HuH-7.5 (cell line): ENCODE measurements at places on chromosomes 6 and 20.

DNA sequence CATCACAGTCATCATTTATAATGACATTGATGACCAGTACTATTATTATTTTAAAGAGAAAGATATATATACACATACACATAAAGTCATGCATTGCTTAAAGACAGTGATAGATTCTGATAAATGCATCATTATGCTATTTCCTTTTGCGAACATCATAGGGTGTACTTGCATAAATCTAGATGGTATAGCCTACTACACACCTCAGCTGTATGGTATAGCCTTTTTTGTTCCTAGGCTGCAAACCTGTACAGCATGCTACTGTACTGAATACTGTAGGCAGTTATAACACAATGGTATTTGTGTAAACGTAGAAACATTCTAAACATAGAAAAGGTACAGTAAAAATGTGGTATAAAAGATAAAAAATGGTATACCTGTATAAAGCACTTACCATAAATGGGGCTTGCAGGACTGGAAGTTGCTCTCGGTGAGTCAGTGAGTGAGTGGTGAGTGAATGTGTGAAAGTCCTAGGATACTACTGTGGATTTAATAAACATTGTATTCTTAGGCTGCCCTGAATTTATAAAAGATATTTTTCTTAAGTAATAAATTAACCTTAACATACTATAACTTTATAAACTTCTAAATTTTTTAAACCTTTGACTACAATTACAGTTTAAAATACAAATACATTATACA, 23.9 kb downstream of the QKI start:
- DNase-seq: no peak

GRCh38 chr6:157994125-157994795, 12.6 kb downstream of the SYNJ2 start:
- DNase-seq: no peak

DNA sequence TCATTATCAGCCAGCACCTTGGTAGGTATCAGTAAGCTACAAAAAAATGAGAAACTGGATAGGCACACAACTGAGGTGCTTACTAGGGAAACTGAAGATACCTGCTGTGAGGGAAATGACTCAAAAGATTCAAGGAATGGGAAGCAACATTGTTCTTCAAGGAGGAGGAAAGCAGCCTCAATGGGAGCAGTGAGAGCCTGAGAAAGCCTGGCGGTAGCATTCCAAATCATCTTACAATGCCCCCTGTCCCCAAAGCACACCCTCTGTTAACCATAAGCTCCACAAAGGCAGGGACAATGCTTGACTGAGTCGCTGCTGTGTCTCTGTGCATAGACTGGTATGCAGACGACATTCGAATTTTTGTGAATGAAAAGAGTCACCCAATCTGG, 10.6 kb downstream of the PKHD1 start:
- DNase-seq: no peak

GRCh38 chr6:134813146-134813545, 136.8 kb downstream of the ALDH8A1 start:
- no peak for DNase-seq

GRCh38 chr6:82381278-82381677, 17.7 kb downstream of the TPBG start:
- no peak for DNase-seq

- DNase-seq: no peak
Measured at GRCh38 chr20:53942973-53943372, 127.4 kb downstream of the BCAS1 start.

DNA sequence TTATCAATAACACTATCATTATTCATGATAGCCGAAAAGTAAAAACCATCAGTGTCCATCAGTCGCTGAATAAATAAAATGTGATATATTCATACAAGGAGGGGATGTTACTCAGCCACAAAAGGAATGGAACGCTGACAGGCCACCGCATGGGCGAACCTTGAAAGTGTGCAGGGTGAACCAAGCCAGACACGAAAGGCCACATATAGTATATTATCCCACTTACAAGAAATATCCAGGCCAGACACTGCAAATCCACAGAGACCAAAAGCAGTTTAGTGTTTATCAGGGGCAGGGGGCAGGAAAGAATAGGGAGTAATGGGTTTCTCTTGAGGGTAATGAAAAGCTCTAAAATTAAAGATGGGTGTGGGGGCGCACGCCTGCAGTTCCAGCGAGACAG, 5.7 kb downstream of the SOX18 start:
- no peak for DNase-seq

DNA sequence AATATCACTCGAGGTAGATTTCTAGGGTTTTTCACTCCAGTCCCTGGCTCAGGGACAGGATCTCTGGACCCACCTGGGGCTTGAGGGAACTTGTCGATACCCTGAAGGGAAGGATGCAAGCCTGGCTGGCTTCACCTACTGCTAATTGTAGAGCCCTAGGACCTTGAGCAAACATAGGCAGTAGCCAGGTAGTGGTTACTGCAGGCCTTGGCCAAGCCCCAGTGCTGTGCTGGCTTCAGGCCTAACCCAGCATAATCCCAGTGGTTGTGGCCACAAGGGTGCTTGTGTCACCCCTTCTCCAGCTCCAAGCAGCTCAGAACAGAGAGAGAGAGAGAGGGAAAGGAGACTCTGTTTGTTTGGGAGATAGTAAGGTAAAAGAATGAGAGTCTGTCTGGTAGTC, 5.8 kb upstream of the MCM9 start:
- no peak for DNase-seq

GRCh38 chr6:91376686-91377085, 789.8 kb upstream of the MAP3K7 start:
- no peak for DNase-seq

DNA sequence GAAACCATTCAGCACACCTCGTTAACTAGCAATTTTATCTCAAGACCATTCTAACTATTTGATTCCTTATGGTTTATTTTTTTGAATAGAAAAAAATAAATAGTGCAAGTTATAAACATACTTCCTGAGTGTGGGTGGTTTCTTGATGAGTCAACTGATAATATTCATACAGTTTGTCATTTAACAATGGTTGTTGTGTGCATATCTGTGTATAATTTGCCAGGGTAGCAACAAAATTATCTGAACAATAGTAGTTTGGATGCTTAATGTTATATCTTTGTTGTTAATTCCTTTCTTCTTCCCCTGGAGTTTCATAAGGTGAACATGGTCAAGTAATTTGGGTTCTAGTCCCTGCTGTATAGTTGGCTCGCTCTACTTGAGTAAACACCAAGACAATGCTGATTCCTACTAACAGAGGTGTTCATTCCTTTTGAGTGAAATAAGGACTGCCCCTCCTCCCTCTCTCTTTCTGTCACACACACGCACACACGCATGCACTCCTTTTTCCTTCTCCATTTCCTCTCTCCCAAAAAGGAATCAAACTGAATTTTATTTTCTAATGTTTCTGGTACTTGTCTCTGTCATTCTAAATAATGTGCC, 938.1 kb upstream of the EPHA7 start:
- no peak for DNase-seq

- no peak for DNase-seq
Measured at GRCh38 chr20:38629979-38630378, 28.4 kb downstream of the ARHGAP40 start.

- DNase-seq: peak; percentile 81
Measured at GRCh38 chr6:73566954-73567591, 46.2 kb upstream of the EEF1A1 start.

DNA sequence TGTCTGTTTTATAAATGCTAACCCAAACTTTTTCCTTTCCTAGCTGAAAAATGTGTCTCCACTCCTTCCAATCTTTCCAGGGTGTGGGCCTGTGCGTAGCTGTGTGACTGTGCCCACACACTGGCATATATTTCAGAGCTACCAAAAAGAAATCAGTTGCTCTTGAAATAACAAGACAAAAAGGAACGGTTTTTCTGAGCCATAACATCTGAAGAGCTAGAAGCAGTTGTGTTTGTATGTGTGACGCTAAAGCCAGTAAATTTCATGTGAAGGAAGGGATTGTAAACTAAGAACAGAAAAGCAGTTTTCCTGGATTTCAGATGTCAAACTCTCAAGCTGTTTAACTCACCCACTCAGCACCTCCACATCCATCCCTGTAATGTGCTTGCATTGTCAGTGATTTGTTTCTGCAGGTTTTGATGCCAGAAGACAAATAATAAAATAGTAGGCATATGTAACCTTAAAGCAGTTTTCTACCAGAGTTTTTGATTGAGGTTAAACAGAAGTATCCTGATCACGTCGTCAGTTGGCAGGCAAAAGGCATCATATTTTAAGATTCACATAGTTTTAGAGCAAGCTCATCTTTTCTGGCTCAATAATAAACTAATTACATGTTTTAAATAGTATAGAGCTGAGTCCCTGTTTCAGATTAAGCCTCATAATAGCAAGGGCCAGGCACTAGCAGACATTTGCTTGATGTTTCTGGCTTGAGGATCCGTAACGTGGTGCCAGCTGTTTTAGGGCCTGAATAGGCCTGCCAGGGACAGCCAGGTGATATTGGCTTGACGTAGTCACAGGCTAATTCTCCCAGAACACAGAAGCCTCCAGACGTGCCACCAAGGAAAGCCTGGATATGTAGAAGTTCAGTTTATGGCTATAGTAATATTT, 90.9 kb downstream of the FOXO3 start:
- DNase-seq: no peak

DNA sequence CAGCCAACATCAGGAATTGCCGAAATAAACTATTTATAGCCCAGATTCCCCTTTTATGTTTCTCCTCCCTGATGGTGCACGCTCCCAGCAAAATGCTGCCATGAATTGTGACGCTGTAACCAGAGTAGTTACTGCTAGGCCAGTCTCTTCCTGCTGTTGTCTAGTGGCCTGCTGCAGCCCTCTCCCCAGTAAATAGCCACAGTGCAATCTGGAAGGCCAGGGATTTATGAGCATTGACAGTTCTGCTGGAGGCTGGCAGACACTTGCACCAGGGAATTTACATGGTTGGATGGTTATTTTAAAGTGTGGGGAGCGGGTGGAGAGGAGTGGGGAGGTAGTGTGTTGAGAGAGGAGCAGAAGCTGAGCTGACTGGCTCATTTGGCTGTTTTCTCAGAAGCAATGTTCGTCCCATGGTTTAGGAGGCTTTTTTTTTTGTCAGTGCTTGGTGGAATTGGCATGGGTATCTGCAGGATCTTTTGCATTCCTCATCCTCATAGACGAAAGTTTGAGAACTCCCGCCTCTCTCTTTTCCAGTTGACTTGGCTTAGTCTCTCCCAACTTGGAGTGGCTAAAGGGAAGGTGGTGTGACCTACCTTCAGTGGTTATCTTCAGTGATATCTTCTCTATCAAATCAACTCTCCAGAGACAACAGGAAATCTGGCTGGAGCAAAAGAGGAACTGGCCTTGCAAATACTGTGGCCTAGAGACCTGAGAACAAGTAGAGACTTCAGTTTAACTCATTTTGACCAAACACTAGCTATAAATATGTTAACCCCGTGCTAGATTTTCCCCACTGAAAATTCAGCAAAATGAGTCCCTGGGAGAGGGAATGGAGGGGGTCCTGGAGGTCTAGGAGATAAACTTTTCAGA, 99.3 kb upstream of the VSTM2L start:
- no peak for DNase-seq

DNA sequence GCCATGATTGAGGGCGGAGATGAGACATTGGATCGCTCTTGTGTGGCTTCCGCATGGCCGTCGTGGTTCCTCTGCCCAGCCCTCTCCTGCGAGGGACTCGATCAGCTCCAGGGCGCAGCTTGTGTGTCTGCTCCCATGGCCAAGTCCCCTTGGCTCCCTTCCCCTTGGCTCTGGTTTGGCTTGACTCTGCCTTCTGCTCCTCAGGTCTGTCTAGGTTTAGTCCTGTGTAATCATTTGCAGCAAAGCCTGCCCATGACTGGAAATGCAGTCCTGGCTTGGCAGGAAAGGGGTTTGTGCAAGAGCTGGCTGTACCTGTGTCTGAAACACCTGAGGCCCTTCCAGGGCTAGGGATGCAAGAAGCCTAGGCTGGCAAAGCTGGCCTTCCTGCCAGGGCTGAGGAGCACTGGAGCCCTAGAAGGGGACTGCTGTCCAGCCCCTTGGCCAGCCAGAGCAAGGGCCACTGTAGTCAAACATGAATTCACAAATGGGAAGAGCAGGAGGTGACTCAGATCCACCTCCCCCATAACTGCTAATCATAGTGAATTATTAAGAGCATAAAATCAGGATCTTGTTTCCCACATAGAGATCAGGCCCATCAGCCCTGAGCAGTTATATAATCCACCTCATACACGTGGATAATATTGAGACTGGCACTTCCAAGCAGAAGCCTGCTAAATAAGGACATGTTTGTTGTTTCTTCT, 196.8 kb downstream of the FARS2 start:
- DNase-seq: no peak

DNA sequence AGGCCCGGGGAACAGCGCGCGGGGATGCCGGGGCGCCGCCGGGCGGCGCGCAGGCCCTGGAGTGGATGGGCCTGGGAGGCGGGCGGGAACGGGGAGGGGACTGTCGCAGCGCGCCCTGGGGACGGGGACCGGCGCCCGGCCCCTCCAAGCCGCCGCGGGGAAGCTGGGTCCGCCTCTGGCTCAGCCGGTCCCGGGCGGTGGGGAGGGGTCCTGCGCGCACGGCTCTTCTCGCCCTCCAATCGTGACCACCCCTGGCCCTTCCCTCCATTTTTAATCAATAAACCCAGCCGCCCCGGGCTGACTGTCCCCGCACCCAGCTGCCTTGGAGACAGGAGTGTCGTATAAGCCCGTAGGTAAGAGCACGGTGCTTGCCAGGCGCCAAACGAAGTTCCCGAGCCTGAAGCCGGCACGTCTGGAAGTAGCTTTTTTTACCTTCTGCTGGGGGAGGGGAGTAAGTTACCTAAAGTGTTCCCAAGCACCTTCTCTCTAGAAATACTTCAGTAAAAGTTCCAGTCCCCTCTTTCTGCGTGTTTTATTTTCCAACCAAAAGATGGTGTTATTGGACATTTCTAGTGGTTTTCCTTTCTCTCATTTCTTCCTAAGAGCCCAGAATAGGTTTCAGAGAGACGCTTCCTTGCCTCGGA, 780 bp upstream of the TAF4 start:
- DNase-seq: peak; percentile 83

DNA sequence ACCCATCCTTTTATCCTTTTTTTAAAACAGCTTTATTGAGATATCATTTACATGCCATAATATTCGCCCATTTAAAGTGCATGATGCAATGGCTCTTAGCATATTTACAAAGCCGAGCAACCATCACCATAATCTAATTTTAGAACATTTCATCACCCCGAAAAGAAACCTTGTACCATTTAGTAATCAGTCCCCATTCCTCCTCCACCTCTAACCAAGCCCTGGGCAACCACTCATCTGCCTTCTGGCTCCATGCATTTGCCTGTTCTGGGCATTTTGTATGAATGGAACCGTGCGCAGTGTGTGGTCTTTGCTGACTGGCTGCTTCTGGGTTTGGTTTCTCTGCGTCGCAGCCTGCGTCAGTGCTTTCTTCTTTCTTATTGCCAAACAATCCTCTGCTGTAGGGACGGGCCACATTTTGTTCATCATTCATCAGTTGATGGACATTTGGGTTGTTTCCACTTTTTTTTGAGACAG, 10.2 kb upstream of the EEF1A2 start:
- no peak for DNase-seq

- no peak for DNase-seq
Measured at GRCh38 chr20:47857569-47858464, 72.5 kb upstream of the SULF2 start.
